ENCODE measurements at places on chromosomes 12 and 14.

GRCh38 chr14:56659964-56660551, 80.5 kb downstream of the TMEM260 start:
- DNase-seq, result no peak

DNA sequence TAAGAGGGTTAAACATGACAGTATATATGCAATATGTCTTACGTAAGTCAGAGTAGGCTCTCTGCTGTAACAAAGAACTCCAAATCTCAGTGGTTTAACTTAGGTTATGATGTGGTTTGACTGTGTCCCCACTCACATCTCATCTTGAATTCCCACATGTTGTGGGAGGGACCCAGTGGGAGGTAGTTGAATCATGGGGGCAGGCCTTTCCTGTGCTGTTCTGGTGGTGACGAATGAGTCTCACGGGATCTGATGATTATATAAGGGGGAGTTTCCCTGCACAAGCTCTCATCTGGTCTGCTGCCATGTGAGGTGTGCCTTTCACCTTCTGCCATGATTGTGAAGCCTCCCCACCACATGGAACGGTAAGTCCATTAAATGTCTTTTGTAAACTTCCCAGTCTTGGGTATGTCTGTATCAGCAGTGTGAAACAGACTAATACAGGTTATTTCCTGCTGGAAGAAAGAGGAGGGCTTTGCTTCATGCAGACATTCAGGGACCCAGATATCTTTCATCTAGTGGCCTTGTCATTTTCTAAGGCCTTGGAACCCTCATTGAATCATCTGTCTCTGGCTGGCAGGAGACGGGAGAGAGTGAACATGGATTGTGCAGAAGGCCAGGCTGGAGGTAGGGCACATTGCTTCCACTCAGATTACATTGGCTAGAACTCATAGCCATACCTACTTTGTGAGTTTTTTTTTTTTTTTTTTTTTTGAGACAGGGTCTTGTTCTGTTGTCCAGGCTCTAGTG, 96.1 kb downstream of the CRADD start:
- peak; percentile 37 for DNase-seq

GRCh38 chr14:71289536-71289935, 382.3 kb downstream of the PCNX1 start:
- no peak for DNase-seq

- DNase-seq, result no peak
Observed at GRCh38 chr12:98492580-98493140, 22.7 kb upstream of the TMPO start.

DNA sequence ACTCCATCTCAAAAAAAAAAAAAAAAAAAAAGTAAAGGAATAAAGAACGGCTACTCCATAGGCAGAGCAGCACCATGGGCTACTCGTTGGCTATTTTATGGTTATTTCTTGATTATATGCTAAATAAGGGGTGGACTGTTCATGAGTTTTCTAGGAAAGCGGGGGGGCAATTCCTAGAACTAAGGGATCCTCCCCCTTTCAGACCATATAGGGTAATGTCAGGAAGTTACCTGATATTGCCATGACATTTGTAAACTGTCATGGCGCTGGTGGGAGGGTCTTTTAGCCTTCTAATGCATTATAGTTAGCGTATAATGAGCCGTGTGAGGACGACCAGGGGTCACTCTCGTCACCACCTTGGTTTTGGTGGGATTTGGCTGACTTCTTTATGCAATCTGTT, 142.3 kb downstream of the GLT1D1 start:
- no peak for DNase-seq

DNA sequence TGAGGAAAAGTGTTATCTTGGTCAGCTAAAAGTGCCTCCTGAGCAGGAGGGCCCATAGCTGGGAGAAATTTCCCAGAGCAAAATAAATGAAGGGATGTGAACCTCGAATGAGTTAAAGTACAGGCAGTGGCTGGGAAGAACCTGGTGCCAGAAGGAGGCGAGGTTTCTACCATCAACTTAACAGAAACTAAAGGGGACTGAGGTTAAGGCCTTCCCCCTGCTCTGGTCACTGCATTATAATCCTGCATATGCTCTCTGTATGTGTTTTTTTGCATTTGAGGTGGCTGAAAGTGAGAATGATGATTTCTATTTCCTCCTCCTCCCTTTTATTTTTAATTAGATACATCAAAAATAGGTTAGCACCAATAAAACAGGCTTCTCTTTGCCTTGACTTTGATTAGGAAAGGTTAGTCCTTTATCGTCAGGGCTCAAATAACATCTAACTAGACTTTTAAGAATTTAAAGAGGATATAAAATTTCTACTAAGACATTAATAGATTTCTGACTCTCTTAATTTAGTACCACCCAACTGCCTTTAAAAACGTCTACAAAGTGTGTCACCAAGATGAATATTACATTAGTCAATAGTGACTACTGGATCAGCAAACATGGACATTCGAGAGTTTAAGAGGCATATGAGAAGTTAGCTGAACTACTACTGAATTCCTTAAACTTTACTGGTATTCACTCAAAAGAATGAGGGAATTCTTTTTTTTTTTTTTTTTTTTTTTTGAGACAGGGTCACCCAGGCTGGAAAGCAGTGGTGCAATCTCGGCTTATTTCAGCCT, 49.2 kb downstream of the GALNT4 start:
- no peak for DNase-seq

DNA sequence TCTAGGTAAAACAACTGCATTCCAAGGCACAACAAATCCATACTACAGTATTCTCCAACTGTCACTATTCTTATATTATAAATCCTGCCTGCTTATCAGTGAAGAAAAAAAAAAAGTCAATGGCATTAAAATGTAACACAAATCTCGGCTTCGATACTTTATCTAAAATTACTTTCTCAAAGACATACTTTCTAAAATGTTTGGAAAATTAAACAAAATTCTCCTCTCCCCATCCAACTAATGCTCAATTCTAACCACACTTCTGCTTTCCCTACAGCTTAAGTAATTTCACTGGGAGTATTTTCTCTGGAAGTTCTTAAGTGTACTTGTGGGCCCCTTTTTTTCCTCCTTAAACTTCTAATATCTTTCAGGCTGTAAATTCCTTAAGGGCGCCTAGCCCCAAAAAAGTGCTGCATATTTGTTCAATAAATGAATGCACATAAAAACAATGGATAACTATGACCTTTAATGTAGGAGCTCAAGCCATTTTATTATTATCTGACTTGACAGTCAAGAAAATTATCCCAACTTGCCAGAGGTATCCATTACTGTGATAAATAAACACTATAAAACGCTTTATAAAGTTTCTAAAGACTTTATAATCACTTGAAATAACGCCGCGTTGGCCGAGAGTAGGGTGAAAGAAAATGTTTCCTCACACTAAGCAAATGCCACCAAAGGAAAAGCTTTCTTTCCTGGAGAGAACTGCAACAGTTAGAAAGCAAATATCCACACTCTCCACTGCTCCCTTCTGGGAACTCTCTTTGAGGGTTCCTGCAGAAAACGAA, 977 bp downstream of the HEATR5A start:
- DNase-seq, result no peak
